ENCODE measurements at places on chromosomes 7 and 10.

DNA sequence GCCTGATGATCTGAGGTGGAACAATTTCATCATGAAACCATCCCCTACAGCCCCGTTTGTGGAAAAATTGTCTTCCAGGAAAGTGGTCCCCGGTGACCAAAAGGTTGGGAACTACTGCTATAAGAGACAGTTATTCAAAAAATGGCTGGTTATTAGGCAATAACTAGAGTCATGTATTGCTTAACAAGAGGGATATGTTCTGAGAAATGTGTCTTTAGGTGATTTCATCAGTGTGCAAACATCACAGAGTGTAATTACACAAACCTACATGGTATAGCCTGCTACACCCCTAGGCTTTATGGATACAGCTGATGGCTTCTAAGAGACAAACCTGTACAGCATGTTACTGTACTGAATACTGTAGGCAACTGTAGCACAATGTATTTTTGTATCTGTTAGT is 71.3 kb upstream of the CSTF2T start:
- no peak for DNase-seq

DNA sequence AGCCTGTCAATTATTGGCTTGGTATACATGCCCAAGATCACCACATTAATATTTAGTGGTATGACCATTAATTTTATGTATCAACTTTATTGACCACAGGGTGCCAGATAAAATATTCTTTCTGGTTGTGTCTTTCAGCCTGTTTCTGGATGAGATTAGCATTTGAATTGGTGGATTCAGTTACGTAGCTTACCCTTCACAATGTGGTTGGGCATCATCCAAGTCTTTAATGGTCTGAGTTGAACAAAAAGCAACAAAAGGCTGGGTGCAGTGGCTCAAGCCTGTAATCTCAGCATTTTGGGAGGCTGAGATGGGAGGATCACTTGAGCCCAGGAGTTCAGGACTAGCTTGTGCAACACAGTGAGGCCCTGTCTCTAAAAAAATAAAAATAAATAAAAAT is 702.2 kb upstream of the LRRTM3 start:
- DNase-seq, result no peak

GRCh38 chr10:133109711-133110110 is 22.0 kb downstream of the ADGRA1 start:
- no peak for DNase-seq

DNA sequence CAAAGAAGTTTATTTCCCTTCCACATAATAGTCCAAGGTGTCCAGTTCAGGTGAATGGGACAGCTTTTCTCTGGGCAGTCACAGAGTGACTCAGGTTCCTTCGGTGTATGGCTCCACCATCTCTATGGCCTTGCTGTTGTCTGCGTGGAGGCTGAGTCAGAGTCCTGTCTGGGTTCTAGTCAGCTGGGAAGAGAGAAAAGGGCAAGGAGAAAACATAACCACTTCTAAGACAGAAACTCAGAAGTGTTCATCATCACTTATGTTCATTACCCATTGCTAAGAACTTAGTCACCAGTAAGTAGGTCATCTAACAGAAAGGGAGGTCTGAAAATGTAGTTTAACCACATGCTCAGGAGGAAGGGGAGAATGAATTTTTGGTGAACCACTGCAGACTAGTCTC is 32.4 kb upstream of the CCDC7 start:
- peak; percentile 47 for DNase-seq

GRCh38 chr10:77520290-77520689 is 117.3 kb downstream of the KCNMA1 start:
- DNase-seq, result no peak

DNA sequence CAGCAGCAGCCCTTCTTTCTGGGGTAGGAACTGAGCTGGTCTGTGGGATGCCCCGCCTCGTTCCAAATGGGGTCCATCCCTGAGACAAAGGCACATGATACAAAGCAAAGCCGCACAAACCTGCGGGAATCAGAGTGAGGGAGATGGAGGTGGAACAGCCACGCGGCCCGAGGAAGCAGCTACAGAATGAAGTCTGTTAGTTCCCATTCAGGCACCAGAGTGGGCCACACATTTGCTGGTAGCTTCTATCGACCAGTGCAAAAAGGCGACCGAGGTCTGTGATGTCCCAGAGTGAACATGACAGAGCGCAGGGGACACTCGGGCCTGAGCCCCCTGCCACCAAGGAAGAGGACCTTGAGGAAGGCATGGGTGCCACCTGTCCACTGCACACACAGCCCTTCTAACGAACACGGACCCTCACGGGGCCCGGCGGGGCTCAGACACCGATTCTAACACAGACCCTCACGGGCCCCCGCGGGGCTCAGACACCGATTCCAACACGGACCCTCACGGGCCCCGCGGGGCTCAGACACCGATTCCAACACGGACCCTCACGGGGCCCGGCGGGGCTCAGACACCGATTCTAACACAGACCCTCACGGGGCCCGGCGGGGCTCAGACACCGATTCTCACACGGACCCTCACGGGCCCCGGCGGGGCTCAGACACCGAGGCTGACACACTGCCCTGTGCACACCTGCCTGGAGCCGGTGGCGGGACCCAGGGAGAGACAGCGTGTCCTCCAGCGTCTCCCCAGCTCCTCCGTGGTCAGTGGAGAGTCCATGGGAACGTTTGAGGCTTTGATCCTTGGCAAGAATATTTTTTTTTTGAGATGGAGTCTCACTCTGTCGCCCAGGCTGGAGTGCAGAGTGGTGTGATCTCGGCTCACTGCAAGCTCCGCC is 32.8 kb upstream of the FAM20C start:
- no peak for DNase-seq

All from stimulated activated CD4-positive, alpha-beta T cell treated with anti-CD3 and anti-CD28 coated beads, Interleukin-12 subunit alpha, Interleukin-12 subunit beta, amount 100 ng/mL, for 48 hours (primary cell).